ENCODE measurements at places on chromosomes 5 and 9. TPM values are rescaled to one million over a fixed set of nuclear protein-coding genes. Genes with fewer than 3 reads are reported as not detected.

- peak; percentile 23 for DNase-seq
These were observed 46.2 kb downstream of the PCA3 start for GRCh38 chr9:76810377-76810957.

DNA sequence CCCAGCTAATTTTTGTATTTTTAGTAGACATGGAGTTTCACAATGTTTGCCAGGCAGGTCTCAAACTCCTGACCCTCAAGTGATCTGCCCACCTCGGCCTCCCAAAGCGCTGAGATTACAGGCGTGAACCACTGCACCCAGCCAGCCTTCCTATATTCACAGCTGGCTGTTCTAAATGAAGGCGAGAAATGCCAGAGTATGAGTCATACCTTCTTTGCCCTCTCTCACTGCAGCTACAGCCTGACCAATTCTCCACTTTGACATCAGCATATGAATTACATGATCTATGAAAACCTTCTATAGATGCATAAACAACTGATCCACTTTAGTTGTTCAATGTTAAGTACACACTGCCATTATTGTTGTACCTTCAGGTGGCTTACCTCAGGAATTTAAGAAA, 14.5 kb downstream of the APTX start:
- DNase-seq = no peak

DNA sequence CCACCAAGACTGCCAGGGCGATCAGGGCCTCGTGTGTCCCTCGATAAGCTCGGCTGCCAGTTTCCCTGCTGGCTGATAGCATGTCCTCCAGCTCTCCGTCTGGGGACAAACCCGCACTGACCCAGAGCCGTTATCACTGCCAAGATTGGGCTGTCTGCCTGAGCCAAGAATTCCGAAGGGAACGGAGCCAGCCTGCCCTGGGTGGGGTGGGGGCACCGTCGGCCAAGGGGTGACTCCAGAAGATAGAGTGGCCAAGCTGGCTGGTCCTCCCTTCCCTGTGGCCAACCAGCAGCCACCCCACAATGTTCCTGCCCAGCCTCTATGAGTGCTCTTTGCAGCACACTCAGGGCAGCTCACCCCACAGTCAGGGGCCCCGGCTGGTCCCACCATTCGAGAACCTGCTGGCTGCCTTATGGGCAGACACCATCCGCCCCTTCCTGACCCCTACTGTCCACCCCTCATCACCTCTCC, 29.4 kb downstream of the HRH2 start:
- no peak for DNase-seq

DNA sequence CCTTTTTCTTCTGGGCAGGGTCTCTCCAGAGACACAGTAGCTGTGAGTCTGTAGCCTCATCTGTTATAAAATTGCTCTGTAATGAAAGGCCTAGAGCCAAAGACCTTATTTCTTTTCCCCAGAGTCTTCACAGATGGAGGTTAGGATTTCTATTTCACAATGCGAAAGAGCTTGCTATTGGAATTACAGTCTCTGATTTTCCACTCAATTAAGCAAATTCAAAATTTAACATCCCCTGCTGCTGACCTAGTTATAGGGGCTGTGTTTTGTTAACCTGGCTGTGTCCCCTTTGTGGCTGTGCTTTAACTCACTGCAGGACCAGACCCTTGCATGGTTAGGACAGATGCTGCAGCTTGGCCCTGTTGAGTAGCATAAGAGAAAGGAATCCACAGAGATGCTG, 190.3 kb upstream of the NMUR2 start:
- DNase-seq = no peak

DNA sequence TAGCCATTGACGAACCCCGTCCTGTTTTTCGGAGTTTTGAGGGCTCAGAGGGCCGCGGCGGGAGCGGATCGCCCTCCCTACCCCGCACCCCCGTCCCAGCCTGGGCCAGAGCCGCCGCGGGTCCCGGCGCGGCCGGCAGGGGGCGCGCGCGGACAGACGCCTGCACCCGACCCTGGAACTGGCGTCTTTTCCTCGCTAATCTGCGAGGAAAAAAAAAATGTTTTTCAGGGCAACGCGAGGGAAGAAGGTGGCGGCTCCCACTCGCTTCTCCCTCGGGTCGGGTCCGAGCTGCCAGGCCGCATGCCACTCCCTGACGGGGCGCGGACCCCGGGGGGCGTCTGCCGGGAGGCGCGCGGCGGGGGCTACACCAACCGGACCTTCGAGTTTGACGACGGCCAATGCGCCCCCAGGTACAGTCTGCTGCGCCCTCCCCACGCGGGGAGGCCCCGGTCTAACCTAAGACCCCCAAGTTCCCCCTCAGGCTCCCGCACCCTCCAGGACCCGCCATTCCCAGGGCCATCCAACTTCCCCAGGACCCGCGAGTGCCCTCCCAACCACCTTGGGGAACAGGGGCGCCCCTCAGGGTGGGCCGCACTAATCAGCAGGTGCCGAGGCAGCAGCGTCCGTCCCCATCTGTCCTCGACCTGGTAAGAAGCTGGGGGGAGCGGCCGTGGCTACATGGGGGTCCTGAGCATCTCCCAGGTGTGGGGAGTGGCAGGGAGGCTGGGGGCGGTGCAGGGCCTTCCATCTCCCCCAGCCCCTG, at the start of gene KCNT1:
KCNT1 (plus strand) TSS at position 227 of the 763 bp plus-strand sequence; CDS start at position 301, 74 bp downstream.
- peak; percentile 4 for DNase-seq

- DNase-seq = no peak
These were observed 77.6 kb downstream of the PRLR start for GRCh38 chr5:35152733-35153132.

- DNase-seq = peak; percentile 70
These were observed 35.8 kb upstream of the GLDC start for GRCh38 chr9:6681147-6681956.

DNA sequence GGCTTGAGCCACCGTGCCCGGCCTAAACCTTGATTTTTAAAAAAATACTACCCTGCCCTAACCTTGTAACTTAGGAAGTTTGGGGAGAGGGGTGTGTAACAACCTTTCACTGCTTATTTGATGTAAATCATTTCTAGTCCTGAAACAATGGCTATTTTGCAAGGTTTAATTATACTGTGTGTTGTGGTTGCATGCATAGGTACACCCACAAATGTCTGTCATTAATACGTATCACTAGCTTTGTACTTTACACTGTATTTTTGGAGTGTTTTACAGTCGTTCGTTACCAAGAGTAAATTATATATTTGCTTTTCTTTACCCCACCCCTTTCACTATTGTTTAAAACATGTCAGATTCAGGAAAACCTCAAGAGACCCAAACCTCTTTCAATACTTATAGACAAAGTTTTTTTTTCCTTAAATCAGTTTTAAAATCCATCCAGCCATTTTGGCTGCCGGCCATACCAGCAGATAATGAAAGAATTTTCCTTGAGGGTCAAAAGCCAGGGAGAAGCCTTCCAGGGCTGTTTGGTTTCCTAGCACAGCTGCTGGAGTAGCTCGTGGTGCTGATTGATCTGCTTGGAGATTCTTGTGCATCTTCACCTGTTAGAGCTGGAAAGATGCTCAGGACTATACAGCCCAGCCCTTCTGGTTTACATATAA, 50.7 kb downstream of the DOCK8 start:
- DNase-seq = no peak

DNA sequence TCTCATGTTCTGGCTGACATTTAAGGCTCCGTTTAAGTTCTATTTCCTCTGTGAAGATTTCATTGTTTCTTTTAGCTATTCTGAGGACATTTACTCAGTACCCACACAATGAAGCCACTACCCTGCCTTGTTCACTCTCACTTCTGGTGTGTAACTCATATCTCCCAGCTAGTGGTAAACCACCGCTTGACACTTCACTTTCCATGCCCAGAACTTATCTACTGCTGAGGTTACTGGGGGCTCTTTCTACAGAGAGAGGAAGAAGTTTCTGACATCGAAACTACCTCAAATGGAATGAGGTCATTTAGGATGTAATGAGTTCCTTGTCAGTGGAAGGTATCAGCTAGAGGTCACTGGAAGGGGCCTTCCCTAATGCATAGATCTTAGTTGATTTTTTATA, 501.5 kb downstream of the DMAC1 start:
- no peak for DNase-seq

DNA sequence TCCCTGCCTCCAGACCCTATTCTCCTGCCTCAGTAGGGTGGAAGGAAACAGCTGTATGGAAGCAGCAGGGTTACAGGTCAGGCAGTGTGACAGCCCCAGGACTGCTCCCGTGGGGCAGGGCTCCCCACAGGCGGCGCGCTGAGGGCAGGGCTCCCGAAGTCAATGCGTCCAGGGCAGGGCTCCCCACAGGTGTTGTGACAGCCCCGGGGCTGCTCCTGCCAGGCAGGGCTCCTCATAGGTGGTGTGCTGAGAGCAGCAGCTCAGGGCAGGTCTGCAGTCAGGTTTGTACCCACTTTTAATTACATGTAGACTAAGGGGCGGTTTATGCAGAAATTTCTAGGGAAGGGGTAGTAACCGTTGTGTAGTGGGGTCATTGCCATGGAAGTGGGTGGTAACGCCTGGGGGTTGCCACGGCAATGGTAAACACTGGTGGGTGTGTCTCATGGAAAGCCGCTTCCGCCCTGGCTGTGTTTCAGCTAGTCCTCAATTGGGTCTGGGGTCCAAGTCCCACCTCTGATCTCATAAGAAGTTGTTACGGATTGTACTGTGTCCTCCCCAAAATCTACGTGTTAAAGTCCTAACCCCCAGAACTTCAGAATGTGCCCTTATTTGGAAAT, 16.7 kb upstream of the TERT start:
- DNase-seq = no peak

GRCh38 chr5:140118302-140118936, 4.5 kb downstream of the PURA start:
- DNase-seq = no peak

DNA sequence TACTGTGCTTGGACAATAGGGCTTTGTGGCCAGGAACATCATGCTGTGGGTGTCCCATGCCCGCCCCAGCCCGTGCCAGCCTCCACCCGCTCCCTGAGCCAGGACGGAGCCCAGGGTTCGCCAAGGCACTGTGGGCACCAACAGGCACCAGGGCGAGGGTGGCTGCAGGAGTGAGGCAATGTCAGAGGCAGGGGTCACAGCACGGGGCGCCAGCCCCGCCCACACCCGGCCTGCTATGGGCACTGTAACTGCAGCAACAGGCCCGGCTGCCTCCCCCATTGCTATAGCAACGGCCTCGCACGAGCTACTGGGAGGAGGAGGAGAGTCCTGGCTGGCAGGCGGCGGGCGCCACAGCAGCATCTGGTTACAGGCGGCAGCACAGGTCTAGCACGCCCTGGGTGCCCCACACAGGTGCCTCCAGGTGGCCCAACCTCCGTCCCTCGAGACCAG, 2.5 kb downstream of the ABCA2 start:
- DNase-seq = no peak

DNA sequence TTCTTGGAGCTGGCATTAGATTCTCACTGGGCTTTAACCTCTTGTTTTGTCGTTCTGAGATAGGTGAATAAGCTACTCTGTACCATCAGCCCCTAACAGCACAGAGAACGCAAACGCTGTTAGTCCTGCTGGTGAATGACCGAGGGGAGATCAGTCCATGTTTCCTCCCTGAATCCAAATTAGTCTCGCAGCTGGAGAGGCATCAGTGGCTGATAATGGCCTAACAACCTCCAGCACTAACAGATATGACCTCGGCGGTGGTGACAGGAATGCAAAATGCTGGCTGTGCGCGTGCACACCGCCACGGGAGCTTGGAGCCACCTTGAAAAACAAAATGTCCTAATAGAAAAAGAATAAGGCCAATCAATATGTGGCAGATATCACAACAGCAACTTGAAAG, 77.6 kb upstream of the IRX1 start:
- DNase-seq = no peak

DNA sequence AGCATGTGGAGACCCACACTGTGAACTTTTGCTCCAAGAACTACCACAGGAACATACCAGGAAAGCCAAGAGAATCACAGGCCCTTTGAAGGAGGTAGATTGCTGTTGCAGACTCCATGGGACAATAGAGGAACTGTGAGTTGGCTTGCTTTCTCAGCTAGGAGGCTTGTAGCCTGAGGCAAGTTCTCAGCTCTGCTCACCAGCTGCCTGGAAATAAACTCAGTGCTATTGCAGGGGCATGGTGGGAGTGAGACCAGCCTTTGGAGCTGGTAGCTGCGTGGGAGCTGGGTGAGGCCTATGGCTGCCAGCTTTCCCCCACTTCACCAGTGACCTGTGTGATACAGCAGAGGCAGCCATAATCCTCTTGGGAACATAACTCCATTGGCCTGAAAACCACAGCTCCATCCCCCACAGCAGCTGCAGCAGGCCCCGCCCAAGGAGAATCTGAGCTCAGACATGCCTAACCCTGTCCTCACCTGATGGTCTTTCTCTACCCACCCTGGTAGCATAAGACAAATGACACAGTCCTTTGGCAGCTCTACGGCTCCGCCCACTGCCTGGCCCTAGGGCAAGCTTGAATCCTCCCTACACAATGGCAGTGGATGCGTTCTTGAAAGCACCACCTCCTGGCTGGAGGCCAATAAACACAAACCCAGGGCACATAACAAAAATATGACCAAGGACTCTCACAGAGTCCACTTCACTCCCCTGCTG, 389.5 kb downstream of the KIF4B start:
- peak; percentile 96 for DNase-seq

DNA sequence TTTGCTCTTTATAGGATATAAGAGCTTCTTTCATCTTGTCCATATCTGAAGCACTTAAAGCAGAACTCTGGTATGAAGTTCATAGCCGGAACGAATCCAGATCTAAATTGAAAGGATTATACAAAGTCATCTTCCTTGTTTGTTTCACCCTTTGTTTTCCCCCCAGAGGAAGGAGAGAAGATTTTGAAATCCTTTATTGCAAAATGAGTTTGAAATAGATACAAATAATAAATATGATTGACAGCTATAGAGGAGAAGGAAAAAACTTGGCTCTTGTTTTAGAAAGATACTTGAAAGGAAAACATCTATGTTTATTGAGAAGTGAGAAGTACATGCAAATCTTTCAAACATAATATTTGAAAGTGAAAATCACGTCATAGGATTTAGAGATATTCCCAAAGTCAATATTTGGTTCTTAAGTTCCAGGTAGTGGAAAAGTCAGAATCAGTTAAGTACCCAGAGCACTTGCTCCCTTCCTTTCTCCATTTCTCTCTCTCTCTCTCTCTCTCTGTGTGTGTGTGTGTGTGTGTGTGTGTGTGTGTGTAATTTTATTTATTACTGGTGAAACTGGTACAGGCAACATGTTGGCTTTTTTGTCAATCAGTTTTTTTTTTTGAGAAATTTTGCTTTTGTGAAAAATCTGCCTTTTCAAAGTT, 27.2 kb downstream of the PAM start:
- no peak for DNase-seq

- peak; percentile 35 for DNase-seq
These were observed 335.7 kb upstream of the PIK3R1 start for GRCh38 chr5:67879620-67880510.

SLC1A1 gene
- 0.77 TPM for polyA plus RNA-seq

FPGS gene
- polyA plus RNA-seq = 56.3 TPM

EGFL7 gene
- polyA plus RNA-seq = 6.2 TPM

ASS1 gene
- polyA plus RNA-seq = 165 TPM

SLC25A2 gene
- not detected for polyA plus RNA-seq
